Occipital lobe (tissue), 3 donors: ENCODE measurements at places on chromosomes 4 and X. TPM values are rescaled to one million over a fixed set of nuclear protein-coding genes. Genes with fewer than 3 reads are reported as not detected.

TRIM75 gene
- total RNA-seq, result not detected

DNA sequence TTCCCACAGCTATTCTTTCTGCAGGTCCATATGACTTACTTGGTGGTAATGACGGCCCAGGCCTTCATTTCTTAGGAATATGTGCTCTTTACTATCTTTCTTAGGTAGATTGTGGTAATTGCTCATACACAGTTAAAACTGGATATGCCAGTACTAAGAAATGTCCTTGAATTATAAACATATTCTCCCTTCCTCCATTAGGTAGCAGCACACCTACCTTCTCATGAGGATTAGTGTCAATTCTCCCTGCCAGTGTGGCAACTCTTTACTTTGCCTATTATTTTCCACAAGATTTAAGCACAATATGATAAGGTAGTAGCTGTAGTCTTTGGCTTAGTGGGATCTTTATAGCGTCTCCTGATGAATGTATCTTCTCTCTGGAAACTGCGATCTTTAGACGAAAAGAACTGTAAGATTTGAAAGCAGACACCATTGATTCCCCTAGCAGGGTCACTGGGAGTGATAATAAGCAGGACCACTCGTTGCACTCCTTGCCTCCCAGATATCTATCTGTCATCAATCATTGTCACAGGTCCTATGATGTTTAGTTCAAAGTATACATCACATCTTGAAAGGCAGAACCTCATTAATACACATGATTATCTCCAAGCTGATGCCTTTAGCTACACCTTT, 1240.7 kb downstream of the C4orf33 start:
- DNase-seq, result no peak

DNA sequence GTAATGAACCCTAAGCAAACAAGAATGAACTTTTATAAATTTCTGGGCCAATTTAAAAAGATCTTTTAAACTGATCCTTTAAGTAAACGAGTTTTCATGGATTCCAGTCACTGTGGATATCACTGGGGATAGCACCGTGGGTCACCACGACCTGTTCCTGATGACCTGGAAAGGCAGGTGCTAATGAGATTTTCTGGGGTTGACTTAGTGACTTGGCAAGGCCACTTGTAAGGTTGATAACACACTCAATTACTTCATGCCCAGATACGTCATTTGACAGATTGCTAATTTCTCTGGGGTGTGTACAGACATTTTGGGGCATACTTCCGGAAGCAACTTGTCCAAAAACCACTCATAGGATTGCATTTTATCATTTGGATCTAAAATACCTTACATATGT, 24.5 kb downstream of the PDLIM3 start:
- DNase-seq, result no peak

DNA sequence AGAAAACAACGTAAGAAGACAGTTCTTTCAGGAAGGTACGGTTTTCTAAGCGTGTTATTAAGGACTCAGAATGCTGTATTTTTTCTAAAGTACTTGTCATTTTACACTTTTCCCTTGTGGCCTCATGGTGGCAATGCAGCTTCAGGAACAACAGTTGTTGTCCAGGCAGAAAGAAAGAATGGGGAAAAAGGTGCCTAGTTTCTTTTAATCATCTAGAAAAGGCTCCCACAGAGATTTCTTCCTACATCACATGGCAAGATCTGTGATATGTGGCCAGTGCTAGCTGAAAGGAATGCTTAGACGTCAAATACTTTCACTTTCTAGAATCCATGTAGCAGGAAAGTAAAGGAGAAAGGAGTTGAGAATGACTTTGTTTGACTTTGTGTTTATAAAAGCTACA, 49.0 kb upstream of the TRAM1L1 start:
- DNase-seq, result peak; percentile 2

DNA sequence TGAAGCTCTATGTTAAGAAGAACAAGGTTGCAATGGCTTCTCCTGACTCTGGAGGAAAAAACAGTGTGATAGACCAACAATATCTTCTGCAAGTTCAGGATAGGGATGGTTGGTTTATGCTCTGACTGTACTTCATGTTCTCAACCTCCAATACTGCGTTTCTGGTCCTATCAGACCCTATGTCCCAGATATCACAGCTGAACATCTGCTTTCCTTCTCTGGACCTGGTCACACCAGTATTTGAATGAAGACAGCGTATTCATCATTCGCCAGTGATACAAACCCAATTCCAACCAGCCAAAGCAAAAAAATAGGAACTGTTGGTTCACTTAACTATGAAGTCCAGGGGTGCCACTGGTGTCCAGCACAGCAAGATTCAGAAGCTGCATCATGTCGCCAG, 124.5 kb upstream of the KLF3 start:
- no peak for DNase-seq

DNA sequence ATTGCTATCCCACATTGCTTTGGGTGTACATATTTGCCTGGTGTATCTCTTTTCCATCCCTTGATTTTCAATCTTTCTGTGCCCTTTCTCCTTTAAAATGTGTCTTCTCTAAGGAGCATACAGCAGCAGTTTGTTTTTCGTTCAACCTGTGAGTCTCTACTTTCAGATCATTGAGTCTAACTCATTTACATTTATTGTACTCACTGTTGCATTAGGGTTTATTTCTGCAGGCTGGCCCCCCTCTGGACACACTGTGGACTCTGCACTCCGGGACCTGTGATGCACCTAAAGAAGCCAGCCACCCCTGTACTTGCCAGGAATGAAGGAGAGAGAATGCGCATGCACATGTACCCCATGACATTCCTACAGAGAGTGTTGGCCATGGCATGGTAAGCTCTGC, 93.0 kb downstream of the FAM53A start:
- no peak for DNase-seq

- DNase-seq, result no peak
Observed at GRCh38 chr4:113312529-113312928, 263.1 kb downstream of the ANK2 start.

- DNase-seq, result no peak
Observed at GRCh38 chrX:130084631-130085237, 25.6 kb downstream of the ELF4 start.
